ENCODE measurements at places on chromosomes 11 and 22.

GRCh38 chr11:77106321-77106720 lies 3.7 kb downstream of the OMP start:
- DNase-seq, result no peak

GRCh38 chr22:38481162-38481870 lies 13.4 kb downstream of the KDELR3 start:
- DNase-seq, result no peak

- no peak for DNase-seq
Observed at GRCh38 chr11:43921561-43922294, 20.7 kb upstream of the C11orf96 start.

GRCh38 chr11:47460571-47461235 lies 11.8 kb upstream of the RAPSN start:
- no peak for DNase-seq

- DNase-seq, result no peak
Observed at GRCh38 chr11:86954269-86955110, 705 bp downstream of the FZD4 start.

GRCh38 chr11:72045849-72046248 lies 34.5 kb downstream of the NUMA1 start:
- DNase-seq, result no peak

GRCh38 chr11:8503910-8504364 lies 90.1 kb downstream of the STK33 start:
- no peak for DNase-seq

DNA sequence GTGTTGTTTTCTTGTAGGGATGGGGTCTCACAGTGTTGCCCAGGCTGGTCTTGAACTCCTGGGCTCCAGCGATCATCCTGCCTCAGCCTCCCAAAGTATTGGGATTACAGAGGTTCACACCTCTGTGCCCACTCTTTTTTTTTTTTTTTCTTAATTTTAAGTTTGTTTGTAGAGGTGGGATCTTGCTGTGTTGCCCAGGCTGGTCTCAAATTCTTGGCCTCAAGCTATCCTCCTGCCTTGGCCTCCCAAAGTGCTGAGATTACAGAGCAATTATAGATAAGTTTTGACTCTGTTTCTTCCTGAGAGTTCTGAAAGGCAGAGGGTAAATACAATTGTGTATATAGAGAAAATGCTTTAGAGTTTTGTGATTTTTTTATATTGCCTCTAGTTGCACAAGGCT lies 160.4 kb downstream of the TEAD1 start:
- DNase-seq, result no peak

DNA sequence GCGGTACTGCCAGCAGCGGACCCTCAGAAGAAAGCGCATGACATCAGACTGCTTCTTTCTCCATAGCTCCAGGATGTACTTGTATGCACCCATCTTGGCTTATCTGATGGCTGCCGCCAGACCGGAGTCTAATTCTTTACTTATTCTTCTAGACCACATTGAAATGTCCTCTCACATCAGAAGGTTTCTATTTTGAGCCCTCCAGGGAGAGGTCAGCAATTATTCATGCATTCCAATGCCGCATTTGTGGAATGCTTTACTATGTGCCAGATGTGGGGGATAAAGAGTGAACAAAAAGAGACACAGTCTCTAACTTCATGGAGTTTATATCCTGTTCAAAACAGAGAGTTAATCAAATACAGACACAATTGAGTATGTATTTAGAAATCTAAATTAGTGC lies 230.1 kb downstream of the MIAT start:
- no peak for DNase-seq

DNA sequence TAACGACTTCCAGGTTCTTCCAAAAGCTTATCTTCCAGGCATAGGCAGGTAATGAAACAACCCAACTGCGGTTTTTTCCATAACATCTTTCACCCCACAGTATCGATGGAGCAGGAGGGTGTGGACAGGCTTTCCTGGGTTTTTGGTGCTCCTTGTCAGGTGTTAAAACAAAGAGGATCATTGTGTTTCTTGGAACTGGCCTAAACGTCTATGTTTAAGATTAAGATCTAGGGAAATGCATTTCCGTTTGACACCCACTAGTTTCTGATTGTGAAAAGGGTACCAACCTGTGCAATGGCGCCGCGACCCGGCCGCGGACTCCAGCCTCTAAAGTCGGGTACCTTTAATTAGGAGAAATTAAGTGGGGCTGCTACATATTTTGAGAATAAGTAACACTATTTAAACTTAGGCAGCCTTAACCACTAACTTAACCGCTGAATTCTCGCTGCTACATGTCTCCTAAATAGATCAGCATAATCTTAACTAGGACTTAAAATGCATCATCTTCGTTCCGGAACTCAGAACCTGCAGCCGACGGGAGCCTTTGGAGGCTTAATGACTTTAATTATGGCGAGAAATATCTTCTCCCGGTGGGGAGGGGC lies 31.5 kb downstream of the C22orf31 start:
- no peak for DNase-seq

DNA sequence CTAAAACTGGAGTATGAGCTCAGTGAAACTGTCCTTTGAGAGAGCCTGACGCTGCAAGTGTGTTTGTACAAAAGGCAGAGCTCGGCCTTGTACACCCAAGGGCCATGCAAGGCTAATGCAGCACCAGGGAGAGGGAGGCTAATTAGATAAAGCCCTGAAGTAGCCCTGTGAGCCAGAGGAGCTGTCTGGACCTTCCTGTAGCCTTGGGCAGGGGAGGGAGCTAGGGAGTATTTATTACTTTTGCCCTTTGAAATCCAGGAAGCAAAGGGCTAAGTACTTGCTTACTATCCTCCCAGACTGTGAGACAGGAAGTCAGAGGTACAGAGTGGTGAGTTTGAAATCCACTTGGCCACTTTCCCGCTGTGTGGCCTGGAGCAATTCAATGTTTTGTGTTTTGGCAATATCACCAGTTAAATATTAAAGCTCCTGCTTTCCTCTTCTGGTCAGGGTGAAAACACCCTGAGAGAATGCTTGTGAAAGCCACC lies 10.2 kb upstream of the LDHA start:
- peak; percentile 49 for DNase-seq

DNA sequence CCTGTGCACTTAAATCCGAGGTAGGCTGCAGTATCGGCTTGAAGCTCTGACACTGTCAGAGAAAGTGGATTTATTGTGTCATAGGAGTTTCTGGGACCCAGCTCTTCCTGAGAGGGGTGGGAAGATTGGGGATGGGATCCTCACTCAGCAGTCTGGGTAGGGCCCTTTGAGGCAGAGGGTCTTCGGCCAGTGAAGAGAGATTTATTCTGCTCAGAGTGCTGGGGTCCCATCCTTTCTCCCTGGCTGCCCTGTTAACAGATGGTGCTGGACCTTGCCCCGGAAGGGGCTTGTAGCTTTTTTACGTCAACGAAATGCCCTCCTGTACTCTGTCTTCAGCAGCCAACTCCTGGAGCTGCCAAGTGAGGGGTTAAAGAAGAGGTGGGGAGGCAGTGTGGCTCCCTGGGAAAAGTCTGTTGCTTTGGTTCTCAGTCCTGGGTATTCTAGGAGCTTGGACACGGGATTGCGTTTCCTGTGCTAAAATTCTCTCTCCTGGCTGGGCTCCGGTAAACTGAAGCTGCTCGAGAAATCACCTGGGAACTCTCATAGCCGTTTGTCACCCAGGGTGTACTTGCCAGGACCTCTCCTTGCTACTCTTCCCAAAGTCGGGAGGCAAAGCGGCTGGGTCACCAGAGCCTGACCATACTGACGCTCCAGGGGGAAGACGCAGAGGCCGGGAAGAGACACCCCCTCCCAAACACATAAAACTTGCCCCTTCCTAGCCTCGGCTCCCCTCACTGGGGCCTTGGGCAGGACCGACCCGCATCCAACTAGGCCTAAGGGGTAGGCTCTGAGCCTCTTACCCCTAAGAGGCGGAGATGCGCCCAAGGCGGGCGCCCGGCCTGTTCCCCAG lies 806 bp upstream of the SMDT1 start:
- DNase-seq, result no peak

DNA sequence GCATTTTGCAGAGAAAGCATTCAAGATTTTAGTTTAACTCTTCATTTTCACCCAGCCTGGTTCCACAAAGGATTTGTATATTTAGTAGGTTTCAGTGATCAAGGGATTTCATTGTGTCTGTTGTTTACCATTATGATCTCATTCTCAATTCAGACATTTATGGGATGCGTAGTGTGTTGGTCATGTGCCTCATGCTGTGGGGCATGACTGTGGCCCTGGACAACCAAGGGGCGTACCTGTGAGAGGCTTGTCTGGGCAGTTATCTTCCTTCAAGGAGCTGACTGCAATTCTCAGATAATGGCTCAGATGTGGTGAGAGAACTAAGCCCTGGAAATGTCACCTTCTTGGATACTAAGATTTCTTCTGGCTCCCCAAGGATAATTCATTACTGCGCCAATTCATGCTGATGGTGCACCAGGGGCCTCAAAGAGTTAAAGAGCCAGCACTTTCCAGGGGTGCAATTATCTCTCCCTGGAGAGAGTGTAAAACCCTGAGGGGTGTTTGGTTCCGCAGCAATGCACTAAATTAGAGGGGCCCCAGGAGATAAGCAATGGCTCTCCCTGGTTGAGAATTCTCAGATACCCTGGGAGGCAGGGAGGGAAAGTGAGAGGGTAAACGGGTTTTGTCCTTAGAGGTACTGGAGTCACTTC lies 32.2 kb downstream of the SLC6A5 start:
- DNase-seq, result no peak

- DNase-seq, result no peak
Observed at GRCh38 chr11:14577835-14578529, 57.8 kb upstream of the PSMA1 start.

GRCh38 chr22:37842015-37842793 lies 1.9 kb downstream of the ANKRD54 start:
- no peak for DNase-seq

GRCh38 chr22:37105154-37105553 lies 4.4 kb downstream of the TMPRSS6 start:
- DNase-seq, result no peak

- DNase-seq, result no peak
Observed at GRCh38 chr11:13220148-13220547, 57.4 kb upstream of the BMAL1 start.

GRCh38 chr22:24357547-24357946 lies 69.9 kb upstream of the ADORA2A start:
- DNase-seq, result no peak

DNA sequence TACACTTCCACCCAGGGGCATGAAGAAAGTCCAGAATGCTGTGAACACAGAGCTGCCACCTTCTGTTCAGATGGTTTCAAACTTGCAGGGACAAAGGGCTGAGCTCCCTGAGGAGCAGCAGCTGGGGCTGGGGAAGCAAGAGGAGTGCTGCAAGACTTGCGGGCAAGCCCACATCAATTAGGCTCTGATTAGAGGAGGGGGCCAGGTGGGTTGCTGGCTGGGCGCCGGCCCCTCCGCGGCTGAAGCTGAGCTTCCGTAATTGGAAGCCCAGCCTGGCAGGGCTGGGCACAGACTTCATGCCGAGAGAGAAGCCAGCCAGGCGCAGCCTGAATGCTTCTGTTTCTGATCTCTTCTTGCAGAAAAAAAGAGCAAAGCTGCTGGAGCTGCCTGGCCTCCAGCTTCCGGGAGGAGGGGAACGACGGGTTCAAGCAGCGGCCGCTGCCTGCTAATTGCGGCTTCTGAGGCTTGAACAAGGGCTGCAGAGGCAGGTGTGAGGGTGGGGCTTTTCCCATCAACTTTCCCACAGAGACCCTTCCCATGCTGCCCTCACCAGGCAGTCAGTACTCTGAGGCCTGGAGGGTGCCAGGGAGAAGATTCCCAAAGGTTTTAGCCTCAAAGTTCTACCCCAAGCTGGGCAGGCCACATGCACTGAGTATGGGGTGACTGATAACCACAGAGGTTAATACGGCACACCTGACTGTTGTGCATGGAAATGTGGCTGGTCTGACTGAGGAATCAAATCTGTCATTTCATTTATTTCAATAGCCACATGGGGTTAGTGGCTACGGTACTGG lies 91.1 kb upstream of the LMO1 start:
- no peak for DNase-seq

- no peak for DNase-seq
Observed at GRCh38 chr11:2269601-2270321, 627 bp downstream of the ASCL2 start.

DNA sequence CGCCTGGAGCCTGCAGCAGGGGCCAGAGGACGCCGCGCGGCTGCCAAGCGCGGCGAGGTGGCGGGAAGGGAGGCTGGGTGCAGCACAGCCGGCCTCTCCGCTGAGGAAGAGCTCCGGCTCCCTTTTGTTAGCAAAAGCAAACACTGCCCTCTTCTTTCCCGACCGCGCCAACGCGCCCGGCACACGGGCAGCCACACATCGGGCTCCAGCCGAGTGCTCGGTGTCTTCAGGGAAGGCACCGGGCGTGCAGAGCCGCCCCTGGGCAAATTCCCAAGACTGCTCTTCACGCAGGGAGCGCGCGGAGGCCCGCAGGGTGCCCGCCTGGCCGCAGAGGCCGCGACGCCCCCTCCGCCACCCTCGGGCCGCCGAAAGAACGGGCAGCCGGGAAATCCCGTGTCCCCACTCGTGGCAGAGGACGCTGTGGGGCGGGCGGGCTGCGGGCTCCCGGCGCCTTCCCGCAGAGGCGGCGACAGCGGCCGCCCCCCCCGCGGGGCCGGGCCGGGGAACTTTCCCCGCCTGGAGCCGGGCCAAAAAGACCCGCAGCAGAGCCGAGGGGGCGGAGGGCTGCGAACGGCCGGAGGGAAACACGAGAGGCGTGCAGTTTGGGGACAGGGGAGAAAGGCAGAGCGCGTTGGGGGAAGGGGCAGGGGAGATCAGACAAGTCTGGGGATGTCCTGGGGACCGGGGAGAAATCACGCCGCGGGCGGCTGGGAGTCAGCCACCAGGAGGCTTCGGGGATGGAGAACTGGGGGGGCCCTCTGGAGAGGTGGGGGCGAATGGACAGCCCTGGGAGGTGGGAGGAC lies 931 bp downstream of the CADM1 start:
- DNase-seq, result peak; percentile 28

DNA sequence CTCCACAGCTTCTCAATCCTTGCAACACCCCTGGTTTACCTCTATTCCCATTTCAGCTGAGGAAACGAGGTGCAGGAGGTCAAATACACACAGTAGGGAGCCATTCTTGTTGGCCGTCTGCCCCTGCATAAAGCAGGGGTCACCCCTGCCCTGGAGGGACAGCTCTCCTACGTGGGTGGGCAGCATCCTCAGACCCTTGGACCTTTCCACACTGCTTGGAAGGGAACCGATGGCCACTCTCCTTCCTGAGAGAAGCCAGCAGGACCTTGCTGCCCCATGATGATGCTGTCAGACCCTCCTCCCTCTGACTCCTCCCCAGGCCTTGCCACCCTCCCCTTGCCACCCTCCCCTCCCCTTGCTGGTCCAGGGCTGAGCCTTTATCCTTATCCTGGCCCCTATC lies 121.1 kb upstream of the SYT13 start:
- no peak for DNase-seq

- no peak for DNase-seq
Observed at GRCh38 chr22:18022876-18023275, 1.5 kb downstream of the MICAL3 start.

DNA sequence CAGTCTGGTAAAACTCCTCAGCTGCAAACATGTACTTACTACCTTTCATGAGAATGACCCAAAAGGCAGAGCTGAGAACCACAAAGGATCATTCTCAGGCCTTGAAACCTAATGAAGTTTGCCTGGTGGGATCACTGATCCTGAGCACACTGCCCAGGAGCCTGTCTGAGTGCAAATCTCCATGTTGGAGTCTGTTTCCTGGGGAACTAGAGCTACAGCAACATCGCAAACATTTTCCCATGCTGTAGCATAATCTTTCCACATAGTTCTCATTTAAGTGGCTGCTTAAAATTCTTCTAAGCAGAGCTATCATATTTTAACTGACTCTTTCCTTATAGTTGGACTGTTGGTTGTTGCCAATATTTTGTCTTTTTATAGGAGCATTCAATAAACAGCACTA lies 58.5 kb downstream of the GUCY1A2 start:
- DNase-seq, result no peak

Data from tibial nerve (tissue), 4 donors.